ENCODE measurements at places on chromosomes 5 and 9. TPM values are rescaled to one million over a fixed set of nuclear protein-coding genes. Genes with fewer than 3 reads are reported as not detected.
A peak's percentile ranks its signal among the peaks of the same experiment; 100 is the strongest.

DNA sequence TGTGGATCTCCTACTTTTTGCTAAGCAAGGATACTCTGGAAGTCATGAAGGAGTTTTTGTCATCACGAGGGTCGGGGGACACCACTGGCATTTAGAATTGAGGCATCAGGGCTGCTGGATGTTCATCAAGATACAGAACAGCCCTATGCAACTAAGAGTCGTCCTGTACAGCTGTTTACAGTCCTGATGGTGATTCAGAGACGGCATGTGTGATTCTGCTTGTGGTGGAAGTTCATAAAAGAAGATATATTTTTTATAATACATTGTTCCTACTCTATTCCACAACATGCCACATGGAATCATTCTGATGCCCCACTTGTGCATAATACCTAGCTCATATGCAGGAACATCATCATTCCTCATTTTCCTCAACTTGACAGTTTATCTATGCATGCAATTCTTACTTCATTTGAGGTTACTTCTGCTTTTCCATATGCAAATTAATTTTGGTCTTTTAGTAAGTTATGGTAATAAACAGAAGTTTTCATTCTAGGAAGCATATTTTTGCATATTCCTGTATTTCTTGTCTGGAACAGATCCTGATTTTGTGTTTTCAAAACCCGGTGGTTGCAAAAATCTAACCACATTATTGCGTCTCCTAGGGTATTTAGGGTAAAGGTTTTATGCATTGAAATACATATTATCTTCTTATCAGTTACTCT lies 155.2 kb downstream of the ARHGEF28 start:
- DNase-seq = no peak

The ARHGAP26 gene
- 40.6 TPM for total RNA-seq

GRCh38 chr5:148739524-148739923 lies 85.2 kb upstream of the HTR4 start:
- no peak for DNase-seq

DNA sequence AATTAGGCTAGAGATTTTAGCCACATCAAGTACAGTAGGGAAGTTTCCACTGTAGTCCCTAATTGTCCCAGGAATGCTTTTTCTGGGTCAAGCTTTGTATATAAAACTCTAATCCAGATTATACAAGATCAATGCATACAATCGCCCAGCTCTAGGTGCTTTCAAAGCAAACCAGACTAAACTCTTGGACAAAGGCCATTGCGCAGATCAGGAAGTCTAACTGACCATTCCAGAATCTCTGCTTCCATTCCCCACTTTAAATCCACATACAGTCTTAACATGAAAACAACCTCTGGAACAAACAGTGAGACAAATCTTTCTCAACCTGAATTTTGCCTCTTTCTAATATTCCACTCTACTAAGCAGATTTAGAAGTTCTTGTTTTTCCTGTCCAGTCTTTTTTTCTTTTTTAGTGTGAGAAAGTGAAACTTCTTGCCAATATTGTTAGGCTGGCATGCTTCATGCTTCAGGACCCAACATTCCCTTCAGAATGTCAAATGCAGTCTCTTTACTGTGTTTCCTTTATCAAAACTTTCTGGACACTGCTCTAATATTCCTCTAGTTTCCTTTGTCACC lies 76.1 kb downstream of the ITGA1 start:
- no peak for DNase-seq

The SHROOM1 gene
- 1.2 TPM for total RNA-seq

DNA sequence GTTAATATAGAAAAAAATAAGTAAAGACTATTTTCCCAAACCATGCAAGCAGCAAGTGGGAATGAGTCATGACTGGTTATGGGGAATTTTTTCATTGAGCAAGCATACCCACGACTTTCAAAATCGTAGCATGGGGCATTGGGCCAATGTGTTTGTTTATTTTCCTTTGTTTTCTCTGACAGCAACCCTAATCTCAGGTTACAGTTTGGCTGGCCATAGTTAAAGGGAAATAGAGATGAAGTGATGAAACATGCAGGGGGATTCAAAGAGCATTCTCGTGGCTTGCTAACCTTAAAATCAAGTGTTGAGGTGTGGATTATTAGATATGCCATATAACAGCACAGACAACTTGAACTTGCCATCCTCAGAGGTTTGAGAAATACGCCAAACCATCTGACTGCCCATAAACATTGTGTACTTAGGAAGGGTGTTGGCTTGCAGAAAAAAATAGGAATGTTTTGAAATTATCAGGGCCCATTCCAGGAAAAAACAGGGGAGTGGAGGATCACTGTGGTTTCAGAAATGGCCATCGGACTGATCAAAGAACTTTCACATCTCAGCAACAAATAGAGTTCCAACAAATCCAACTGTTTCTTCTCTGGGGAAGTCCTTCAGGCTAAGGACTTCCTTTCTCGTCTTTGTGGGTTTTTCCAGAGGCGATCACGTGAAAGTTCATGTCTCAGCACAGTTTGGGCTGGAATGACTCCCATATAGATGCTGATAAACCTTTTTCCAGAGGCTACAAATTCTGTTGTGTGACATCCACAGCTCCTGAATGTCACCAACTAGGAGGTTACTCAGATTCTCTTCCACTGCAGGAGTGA lies 259.1 kb downstream of the SYK start:
- DNase-seq = peak; percentile 9

The RAB3C gene
- total RNA-seq = 0.20 TPM

The PCDHA8 gene
- total RNA-seq = 0.10 TPM

- no peak for DNase-seq
These were observed 82.5 kb upstream of the ZBTB43 start for GRCh38 chr9:126722252-126722921.

DNA sequence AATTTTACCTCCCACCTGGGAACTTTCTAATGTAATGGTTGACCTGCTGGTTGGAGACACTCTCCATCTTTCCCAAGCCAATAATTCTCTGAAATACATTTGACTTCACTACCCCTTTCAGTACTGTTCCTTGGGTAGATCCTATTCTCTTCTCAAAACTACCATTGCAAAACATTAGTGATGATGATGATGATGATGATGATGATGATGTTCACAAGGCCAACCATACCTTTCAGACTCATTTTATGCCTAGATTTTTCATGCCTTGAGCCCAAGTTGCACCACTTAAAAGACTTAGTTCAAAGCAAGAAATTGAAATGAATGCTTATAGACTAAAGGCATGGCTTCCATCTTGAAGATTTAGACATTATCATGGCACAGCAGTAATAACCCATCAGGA lies 1141.1 kb upstream of the DMAC1 start:
- no peak for DNase-seq

The GOLM1 gene
- total RNA-seq = 26.0 TPM

DNA sequence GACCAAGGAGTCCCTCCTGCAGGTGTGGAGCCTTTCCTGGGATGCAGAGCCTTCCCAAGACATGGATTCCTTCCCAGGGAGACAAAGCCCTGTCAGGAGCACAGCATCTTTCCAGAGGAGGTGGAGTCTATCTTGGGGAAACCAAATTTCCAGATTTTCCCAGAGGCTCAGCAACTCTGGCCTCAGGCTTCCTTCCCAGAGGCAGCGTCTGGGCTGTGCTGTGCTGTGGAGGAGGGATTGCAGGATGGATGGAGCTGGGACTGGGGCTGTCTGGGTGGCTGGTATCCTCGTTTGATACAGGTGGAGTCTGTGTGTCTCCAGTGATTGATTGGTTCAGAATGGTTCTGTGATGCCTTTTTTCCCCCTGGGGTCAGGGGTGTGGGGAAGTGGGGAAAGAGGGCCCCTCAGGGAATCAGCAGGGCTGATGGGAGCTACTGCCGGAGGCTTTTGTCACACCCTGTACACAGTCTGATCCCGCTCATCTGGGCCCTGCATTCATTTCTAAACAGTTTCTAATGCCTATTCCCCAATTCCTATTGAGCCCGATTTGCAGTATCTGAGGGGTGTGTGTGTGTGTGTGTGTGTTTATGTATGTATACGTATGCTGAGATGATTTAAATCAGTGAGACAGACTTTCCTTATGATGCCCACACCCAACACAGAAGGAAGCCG lies 16.0 kb downstream of the OR13J1 start:
- DNase-seq = no peak

- DNase-seq = no peak
These were observed 479.7 kb downstream of the MAN2A1 start for GRCh38 chr5:110169461-110169860.

- no peak for DNase-seq
These were observed 1520.8 kb upstream of the CDH6 start for GRCh38 chr5:29672678-29673077.

The CARD9 gene
- total RNA-seq = 3.0 TPM

DNA sequence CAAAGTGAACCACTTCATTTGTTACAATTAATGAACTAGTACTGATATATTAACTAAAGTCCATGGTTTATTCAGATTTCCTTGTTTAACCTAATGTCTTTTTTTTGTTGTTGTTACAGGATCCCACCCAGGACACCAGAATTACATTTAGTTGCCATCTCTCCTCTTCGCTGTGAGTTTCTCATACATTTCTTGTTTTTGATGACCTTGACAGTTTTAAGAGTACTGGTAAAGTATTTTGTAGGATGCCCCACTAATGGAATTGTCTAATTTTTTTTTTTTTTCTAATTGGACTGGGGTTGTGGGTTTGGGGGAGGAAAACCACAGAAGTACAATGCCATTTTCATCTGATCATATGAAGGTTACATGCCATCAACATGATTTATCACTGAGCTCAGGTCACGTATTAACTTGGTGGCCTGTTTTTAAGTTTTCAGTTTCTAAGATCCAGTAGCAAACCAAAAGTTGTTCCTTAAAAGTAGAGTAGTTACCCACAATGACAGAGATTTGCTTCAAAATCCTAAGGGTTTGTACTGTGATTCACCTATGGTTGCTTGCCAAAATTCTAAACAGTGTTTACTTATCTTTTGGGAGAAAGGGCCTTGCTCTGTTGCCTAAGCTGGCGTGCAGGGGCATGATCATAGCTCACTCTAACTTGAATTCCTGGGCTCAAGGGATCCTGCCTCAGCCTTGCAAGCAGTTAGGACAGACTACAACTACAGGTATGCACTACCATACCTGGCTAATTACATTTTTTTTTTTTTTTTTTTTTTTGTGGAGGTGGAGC lies 4.5 kb upstream of the OTULIN start:
- no peak for DNase-seq

DNA sequence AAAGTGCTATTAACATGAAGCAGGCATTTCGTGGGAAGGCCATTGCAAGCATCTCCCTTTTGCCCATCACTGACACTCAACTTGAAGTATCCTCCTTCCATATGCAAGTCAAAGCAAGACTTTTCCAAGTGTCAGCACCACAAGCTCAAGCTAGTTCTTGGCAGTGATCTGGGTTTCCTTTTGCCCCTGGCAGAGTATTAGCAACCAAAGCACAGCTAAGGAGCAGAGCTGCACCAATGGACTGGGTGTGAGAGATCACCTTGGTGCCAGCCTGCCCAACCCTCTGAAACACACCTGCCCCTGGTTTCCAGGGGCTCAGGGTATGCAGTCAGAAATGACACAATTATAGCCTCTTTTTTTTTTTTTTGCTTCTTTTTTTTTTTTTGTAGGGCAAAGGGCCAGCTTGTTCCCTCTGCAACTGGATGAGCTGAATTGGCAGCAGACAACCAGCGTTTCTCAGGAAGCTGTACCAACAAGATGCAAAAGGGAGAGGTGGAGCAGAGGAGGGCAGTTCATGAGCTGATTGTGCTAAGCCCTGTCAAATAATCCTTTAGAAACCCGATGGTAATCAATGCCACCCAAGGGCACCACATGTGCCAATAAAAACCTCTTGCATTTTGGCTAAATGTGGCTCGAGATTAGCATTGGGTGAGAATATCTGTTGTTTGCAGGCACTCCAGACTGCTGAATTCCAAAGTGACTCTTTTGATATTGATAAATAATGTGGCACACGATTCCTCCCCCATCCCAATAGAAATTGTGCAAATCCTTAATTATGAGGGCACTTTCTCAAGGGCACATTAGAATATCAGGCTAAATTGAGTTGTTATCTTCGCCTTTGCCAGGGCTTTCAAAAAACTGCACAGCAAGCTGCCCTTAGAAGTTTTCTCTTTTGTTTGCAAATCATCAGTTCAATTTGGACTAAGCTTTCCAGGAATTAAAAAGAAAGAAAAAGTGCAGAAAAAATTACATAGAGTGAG lies 192.4 kb downstream of the GAS1 start:
- DNase-seq = no peak

DNA sequence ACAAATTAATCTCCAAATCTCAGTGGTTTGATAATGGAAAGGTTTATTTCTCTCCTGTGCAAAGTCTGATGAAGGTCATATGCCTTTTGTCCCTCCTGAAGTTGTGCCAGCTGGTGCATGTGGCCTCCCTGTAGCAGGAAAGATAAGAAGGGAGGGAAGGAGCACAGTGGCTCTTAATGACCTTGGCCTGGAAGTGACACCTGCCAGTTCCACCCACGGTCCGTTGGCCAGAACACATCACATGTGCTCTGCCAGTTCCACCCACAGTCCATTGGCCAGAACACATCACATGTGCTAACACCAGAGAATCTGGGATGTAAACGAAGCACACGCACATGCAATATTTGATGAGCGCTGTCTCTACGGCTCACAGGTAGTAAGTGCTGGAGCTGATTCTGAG lies 130.9 kb downstream of the DOCK2 start:
- no peak for DNase-seq

GRCh38 chr9:130051855-130052254 lies 1.9 kb upstream of the GPR107 start:
- peak; percentile 41 for DNase-seq

- no peak for DNase-seq
These were observed 204.8 kb downstream of the MLLT3 start for GRCh38 chr9:20417373-20418080.

The NMUR2 gene
- 0.10 TPM for total RNA-seq

GRCh38 chr9:137302118-137302448 lies at the start of gene NRARP:
NRARP (minus strand) TSS chr9:137302271; CDS start chr9:137301928, 343 bp downstream.
- peak; percentile 37 for DNase-seq

All from skin of body (tissue), 3 donors.